Activated naive CD4-positive, alpha-beta T cell treated with anti-CD3 and anti-CD28 coated beads for 36 hours (primary cell): ENCODE measurements at places on chromosomes 2 and 18.

GRCh38 chr2:133434959-133435668 lies 133.1 kb downstream of the NCKAP5 start:
- DNase-seq = no peak

DNA sequence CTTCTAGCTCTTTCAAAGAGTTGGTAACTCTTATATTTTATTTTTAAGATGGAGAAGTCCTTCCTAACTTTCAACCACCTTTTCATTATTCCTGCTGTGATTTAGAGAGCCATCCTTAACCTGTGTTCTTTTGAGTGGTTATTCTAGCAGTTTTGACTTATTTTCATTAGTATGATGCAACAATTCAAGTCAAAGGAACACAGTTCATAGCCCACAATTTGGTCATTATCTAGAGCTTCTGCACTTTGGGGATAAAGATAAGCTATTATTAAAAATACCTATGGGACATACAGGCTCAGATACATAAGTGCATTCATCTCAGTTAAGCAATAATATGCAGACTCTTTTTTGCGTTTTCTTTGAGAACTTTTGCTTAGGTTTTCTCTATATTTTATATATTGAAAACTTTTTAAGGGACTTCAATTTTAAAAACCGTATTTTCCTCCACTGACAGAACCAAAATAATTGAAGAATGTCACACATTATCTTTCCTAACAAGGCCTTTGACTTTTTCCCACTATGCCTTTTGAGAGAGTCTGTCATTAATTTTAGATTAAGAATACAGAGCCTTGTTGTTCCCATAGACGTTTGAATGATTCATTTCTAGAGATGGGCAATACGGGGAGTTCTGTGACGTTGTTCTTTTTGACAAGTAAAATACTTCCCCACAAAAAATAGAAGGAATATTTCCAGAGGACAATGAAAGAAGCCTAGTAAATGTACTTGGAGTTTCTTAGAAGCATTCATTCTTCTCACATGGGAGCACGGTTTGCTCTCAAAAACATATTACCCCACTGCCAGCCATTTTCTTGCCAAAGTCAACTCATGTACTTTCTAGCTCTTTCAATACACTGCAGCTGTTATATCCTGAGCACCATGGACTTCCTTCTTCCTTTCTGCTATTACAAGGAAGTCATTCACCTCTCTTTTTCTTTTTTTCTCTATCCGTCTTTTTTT lies 42.9 kb upstream of the RASGRP3 start:
- DNase-seq = no peak

GRCh38 chr2:118225666-118226065 lies 137.4 kb downstream of the INSIG2 start:
- no peak for DNase-seq

DNA sequence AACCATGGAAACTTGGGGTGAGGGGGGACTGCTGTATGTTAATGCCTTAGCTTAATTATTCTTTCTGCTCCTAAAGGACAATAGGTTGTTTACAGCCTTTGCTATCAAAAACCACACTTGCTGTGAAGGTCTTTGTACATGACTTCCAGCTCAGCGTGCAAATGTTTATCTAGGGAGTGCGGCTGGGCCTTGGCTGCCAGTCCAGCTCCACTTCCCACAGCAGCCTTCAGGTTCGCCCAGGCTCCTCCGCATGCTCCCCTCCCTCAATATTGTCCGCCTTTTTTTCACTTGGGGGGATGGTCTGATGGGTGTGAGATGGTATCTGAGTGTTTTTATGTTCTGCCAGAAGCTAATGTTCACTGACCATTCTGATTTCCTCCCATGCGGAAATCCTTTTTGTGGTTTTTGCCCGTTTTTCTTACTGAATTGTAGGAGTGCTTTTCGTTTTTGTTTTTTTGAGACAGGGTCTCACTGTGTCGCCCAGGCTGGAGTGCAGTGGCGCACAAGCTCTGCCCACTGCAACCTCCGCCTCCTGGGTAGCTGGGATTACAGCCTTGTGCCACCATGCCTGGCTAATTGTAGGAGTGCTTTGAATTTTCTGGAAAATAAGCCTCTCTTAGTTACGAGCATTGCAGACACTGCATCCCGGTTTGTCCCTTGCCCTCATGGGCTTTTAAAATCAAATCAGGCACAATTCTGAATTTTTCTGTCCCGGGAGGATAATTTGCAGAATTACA lies 28.8 kb downstream of the SH3BP4 start:
- DNase-seq = no peak

DNA sequence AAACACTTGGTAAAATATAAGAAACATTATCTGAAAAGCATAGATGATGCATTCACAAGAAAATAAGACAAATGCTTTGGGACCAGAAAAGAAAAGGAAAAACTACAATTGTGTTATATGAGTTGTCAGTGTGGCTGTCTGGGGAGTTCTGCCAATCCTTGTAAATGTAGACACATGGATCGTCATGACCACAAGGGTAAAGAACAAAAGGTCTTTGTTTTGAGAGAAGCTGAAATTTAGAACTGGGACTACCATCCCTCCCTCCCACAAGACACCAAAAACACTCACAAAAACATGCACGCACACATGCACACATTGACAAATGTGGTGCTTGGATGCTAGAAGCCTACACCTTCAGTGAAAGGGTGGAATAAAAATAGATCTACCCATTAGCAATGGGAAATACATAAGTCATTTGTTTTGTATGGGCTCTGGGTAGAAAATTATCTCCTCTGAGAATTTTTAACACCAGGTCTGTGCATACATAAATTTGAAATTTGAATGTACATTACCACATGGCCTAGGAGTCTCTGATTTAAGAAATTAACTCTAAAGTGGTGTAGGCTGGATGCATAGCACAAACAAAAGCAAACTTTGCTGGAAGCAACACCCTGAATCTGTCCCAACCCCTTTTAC lies 266.2 kb upstream of the SLC39A10 start:
- no peak for DNase-seq

DNA sequence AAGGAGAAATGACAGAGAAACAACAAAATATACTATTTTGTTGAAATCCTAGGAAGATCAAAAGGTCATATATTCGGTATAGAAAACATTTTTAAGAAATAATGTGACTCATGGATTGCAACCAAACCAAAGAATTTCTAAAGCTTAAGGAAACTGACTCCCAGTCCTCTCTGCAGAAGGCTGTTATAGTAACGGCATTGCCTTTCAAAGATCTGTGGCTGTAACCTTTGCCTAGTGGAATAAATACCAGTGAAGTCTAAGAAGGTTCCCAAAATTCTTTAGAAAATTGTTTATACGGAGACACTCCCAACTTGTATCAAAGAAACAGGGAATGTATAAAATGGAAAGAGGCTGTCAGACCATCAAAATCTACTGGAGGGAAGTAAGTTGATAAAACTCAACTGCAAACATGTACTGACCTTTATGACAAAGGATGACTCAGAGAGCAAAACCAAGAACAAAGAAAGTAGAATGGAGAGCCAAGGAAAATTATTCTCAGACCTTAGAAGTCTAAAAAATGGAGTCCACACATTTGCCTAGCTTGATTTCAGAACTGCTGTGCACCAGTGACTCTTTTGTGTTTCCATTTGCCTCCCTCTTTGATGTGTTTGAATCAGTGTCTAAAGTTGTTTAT lies 48.6 kb upstream of the FSIP2 start:
- no peak for DNase-seq

- DNase-seq = no peak
Observed at GRCh38 chr2:133690780-133691179, 122.5 kb upstream of the NCKAP5 start.

GRCh38 chr2:79619976-79620375 lies 107.1 kb downstream of the CTNNA2 start:
- no peak for DNase-seq

- no peak for DNase-seq
Observed at GRCh38 chr2:12554224-12555011, 162.3 kb upstream of the TRIB2 start.

DNA sequence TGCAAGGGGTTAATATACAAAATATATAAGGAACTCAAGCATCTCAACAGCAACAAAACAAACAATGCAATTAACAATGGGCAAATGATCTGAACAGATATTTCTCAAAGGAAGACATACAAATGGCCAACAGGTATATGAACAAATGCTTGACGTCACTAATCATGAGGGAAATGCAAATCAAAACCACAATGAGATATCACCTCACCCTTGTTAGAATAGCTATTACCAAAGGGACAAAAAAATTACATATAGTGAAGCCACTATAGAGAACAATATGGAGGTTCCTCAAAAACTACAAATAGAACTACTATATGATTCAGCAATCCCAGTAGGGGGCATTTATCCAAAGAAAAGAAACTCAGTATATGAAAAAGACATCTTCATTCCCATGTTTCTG lies 3.8 kb upstream of the SIGLEC15 start:
- no peak for DNase-seq

GRCh38 chr2:240588006-240588655 lies 1.6 kb downstream of the CAPN10 start:
- DNase-seq = no peak

DNA sequence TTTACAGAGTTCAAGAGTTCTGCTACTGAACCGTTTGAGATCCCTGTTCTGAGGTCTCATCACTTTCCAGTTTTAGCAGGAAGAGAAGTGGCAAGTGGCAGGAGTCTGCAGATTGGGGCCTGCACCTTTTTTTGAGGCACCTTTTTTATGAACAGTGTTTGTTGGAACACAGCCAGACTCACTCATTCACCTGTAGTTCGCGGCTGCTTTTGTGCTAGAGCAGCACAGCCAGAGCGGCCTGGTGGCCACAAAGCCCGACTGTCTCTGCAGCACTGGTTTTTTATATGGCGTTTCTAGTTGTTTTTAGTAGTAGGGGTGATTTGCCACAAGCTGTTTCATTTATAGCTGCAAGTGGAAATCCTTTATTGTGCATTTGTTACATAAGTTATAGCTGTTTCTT lies 8.6 kb downstream of the ACP1 start:
- no peak for DNase-seq

DNA sequence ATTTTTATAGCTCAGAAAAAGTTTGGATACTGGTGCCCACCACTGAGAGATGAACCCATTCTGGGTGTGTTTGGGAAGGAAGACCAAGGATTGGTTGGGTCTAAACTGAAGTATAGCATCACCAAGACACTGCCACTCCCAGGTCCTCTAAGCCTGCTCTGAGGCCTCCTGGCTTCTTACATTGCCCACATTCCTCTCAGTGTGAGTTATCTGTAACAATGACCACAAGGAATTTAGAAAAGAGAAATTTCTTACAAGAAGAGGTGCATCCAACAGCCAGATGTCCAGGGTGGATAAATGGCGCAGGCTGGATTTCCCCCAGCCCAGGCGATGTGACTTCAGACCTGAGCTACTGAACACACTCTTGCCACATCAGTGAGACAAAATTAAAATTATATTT lies 1.6 kb upstream of the GPR45 start:
- no peak for DNase-seq

GRCh38 chr2:96874198-96874831 lies 4.4 kb upstream of the SEMA4C start:
- DNase-seq = peak; percentile 43

- DNase-seq = no peak
Observed at GRCh38 chr2:99957332-99958133, 184.9 kb downstream of the AFF3 start.

GRCh38 chr2:46866770-46867246 lies 48.8 kb downstream of the MCFD2 start:
- no peak for DNase-seq

DNA sequence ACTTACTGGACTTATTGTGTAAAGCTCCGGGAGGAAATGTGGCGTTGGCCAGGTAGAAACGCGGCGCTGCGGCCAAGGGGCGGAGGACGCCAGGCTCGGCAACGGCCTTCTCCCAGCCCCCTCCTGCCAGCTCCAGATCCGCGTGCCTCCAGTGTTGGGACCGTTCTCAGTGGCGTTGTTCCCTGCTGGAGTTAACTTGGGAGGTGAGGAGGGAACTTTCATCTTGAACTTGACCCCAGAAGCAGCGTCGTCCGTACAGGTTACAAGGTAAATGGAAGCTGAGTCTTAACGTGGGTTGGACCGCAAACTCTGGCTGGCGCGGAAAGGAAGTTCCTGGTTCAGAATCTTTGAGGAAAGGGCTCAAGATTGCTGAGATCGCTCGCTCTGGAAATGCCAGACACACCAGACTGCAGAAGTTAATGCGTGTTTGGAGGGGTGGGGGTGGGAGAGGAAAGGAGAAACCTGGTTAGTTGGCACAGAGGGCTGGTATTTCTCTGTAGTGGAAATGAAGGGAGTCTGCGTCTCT lies 1.3 kb downstream of the TANC1 start:
- DNase-seq = peak; percentile 17

GRCh38 chr2:59896499-59897245 lies 656.8 kb downstream of the BCL11A start:
- DNase-seq = no peak

GRCh38 chr18:74284980-74285355 lies 6.8 kb downstream of the CYB5A start:
- DNase-seq = no peak
